ELR (cell line): ENCODE measurements at places on chromosomes 11 and 22.

DNA sequence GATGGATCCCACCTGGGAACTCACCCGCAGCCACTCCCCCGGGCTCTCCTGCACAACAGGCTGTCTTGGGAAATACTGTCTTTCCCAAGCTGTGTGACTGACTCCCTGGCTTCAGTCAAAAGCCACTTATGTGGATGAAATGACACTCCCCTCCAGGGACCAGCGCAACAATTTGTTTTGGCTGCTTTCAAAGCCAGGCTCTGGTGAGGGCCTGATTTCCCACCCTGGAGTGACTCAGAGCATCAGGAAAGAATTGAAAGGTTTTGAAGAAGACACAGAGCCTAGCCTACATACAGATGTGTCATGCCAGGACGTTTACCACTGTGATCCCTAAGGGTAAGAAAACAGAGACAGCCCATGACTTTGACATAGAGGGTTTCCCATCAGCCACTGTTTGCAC is 550.5 kb downstream of the MIAT start:
- peak; percentile 42 for DNase-seq

- no peak for DNase-seq
These were observed 16.9 kb upstream of the SLC3A2 start for GRCh38 chr11:62863687-62864335.

DNA sequence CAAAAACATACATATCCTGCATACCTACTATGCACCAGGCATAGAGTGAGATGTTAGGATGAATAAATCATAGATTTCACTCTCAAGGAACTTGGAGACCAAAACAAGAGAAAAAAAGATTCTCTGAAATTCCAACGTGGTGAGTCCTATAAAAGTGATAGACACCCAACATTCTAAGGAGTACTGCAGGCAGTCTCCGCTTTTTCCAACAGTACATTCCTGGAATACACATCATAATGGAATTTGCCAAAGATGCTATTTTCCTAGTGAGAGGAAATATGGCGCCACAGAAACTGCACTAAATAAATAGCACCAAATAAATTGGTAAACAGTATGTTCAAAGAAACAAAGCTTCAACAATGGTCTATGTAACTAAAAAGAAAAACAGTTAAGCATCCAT is 6.0 kb downstream of the TMEM123 start:
- peak; percentile 94 for DNase-seq

- no peak for DNase-seq
These were observed 431.8 kb upstream of the FAT3 start for GRCh38 chr11:91792779-91793262.

GRCh38 chr11:112455791-112456190 is 195.1 kb upstream of the PLET1 start:
- no peak for DNase-seq

- no peak for DNase-seq
These were observed 9.7 kb upstream of the STK33 start for GRCh38 chr11:8603696-8604077.

DNA sequence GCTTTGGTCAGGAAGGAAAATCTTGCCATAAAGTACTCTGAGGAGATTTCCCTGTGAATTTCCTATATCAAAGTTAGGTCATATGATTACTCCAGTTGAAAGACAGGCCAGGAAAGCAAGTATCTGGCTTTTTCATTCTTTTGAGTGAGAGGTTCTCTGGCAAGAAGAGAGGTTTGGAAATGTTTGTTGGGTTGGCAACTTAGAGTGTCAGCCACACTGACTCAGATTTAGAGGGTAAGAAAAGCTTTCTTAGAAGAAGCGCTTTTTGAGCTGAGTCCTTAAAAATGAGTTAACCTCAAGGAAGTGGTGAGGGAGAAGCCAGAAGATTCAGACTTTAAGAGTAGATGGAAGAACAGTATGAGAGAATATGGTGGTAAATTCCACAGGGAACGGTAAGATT is 86.1 kb upstream of the BDNF start:
- DNase-seq, result no peak

- no peak for DNase-seq
These were observed 12.1 kb downstream of the MS4A2 start for GRCh38 chr11:60100516-60100915.

- DNase-seq, result no peak
These were observed 27.2 kb downstream of the PHLDB1 start for GRCh38 chr11:118634431-118635236.

DNA sequence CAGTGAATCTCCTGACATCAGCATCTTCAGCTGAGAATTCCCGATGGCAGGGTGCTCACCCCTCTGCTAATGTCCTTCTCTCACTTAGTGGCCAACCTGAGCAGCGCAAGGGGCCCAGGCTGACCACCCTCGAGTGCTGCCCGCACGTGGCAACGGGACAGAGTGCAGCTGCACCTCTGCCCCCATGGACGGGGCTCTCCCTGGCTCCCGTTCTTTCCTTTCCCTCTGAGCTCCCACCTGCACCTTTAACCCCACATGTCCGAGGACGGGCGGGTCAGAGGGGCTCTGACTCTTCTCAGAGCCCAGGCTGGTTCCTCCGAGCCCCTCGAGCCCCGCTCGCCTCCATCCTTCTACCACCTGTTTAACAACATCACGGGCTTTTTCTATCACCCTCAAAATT is 19.8 kb downstream of the MOB2 start:
- DNase-seq, result no peak

- DNase-seq, result no peak
These were observed 686.6 kb downstream of the LUZP2 start for GRCh38 chr11:25183411-25183810.

GRCh38 chr11:1872267-1872985 is 19.3 kb downstream of the PRR33 start:
- DNase-seq, result no peak

GRCh38 chr22:39134366-39135091 is 18.0 kb downstream of the CBX7 start:
- no peak for DNase-seq

GRCh38 chr11:103682318-103683184 is 353.9 kb upstream of the DDI1 start:
- DNase-seq, result peak; percentile 62

- no peak for DNase-seq
These were observed 9.7 kb downstream of the KDELR3 start for GRCh38 chr22:38477585-38477984.

- peak; percentile 40 for DNase-seq
These were observed 31.7 kb upstream of the ABCC8 start for GRCh38 chr11:17508306-17508705.

- no peak for DNase-seq
These were observed 240.8 kb upstream of the MTNR1B start for GRCh38 chr11:92728628-92729027.

DNA sequence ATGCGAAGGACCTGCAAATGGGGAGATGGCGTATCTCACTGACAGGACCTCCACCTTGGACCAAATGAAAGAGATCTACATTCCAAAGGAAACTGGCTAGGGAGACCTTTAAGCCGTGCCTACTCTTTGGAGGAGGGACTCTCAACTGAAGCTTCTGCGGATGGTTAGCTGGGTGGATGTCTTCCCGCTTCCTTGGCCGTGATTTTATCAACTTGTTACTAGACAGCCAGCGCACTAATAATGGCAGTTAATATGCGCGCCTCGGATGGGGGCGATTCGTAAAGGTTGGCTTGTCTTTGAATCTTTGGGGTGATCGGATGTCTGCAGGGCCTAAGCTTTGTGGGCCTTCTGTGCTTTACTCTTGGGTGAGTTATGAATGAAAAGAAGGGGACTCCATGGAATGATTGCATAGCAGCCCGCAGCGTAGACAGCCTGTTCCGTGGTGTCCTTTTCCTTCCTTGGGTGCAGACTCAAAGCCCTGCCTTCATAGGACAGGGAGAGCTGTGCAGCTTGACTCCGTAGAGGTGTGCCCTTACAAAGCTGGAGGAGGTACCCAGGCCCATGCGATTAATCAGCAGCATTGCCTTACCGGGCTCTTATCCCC is 1.5 kb downstream of the ZNRF3 start:
- peak; percentile 29 for DNase-seq

GRCh38 chr11:111631666-111632039 is 29.4 kb downstream of the SIK2 start:
- peak; percentile 86 for DNase-seq

DNA sequence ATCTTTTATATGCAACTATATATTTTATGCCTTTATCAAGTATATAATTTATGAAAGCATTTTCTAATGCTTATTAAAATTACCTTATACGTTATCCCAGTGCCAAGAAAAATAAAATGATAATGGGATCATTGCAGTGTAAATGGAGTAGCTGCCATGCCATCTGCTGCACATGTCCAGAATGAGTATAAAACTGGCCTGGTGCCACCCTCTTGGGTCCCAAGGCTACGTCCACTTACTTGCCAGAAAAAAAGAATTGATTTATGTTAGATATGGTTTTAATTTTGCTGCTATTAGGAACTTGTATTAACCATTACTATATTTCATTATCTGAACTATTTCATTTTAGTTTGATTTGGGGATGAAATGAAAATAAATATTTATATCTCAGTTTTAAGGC is 1127.1 kb upstream of the CNTN5 start:
- no peak for DNase-seq

- DNase-seq, result peak; percentile 78
These were observed 10.9 kb downstream of the NCF4 start for GRCh38 chr22:36871669-36872081.

DNA sequence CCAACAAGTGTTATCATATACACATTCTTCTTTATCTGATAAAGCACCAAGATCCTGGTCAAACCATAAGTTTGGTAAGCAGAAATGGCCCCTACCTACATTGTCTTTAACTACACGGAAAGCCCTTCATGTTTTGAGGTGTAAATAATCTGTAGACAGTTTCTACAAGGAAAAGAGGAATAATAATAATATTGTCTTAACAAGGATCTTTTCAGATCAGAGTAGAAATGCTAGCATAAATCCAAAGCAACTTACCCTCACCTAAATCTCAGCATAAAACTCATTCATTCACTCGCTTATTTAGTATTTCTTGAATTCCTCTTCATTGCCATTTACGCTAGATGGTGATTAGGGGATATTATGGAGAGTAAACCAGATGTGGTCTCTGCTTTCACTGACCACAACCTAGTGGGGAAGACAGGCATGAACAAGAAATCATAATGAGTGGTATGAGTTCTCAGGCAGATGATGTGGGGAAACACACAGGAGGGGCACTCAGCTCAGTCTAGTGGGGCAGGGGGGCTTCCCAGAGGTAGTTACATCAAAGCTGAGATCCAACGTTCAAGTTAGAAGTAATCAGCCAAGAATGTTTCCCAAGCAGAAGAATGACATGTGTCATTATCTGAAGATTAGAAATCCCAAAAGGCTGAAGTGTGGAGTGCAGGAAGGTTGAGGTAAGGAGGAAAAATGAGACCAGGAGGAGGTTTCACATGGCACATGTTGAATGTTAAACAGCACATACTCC is 65.4 kb upstream of the ZC3H12C start:
- DNase-seq, result no peak

- peak; percentile 42 for DNase-seq
These were observed 513.1 kb downstream of the MIAT start for GRCh38 chr22:27170491-27170890.

DNA sequence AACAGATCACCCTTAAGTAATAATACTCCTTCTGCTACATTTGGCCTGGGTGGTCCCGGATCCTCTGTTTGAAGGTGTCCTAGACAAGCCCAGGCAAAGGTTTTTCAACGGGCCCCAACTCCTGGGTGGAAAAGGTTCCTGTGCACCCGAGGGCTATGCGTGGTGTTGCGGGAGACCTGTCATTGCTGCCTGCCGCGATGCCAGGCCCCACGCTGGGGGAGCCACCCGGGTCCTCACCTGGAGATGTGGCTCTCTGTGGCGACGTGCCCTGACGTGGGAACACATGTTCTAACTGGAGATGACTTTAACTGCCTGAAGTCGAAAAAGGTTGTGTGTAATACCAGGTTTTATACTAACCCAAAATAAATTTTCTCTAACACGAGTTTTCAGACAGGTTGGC is 467.1 kb downstream of the NTM start:
- DNase-seq, result no peak

DNA sequence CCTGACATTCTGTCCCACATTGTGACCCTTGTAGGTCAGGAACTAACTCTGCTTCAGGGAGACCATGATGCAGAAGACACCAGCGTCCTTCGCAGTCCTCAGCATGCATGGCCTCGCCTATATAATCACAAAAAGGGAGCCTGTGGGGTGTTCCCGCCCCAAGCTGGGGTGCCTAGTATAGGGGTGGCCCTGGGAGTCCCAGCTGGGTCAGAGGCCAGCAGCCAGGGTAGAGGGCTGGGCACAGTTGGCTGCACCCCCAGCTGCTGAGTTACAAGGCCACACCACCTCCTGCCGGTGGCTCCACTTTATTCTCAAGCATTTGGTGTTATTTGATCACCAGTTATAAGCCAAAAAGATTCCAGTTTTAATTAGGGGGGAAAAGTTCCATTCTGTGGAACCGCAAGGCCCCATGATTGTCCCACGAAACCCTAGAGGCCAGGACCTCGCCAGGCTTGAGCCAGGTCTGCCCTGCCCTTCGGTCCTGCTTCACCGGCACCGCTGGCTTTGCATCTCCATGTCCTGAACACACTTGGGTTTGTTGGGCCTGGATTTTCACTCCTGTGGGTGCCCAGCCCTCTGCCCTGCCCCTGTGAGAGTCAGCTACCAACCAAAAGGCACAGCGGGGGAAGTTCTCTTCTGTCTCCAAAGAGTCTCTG is 15.0 kb upstream of the GNB1L start:
- no peak for DNase-seq

- peak; percentile 52 for DNase-seq
These were observed 11.9 kb downstream of the ZNF202 start for GRCh38 chr11:123729602-123730001.

- DNase-seq, result no peak
These were observed 65.0 kb downstream of the PARVB start for GRCh38 chr22:44088976-44089570.

GRCh38 chr22:17897426-17897825 is 123.2 kb upstream of the BID start:
- DNase-seq, result no peak

- DNase-seq, result no peak
These were observed 2.5 kb upstream of the ST14 start for GRCh38 chr11:130157101-130157500.

- DNase-seq, result no peak
These were observed 21.9 kb downstream of the PRR5L start for GRCh38 chr11:36317992-36318391.

GRCh38 chr11:134755535-134755934 is 343.5 kb upstream of the B3GAT1 start:
- no peak for DNase-seq

GRCh38 chr22:18110194-18110953 is at the start of gene TUBA8:
Gene TUBA8 (plus strand): TSS chr22:18110809. CDS start chr22:18110866, 57 bp downstream.
- DNase-seq, result peak; percentile 42

DNA sequence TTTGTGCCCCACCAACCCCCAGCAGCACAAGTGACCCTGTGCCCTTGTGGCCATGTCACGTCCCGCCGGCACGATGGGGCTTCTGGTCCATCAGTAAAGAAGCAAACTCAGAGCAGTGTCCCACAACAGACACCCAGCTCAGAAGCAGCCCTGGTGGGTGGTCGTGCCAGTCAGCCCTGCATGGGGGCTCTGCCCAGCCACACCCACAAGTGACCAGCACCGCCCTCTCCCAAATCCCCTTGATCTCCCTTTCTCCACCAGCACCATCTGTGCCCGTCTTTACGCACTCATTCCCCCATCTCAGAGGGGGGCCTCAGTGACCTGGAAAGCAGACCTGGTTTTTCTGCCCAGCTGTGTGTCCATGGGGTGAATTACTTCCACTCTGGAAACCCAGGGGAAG is 149.1 kb downstream of the DSCAML1 start:
- no peak for DNase-seq
